ENCODE measurements at places on chromosomes 13 and 19.

- no peak for DNase-seq
Measured at GRCh38 chr13:106390367-106390766, 145.1 kb downstream of the EFNB2 start.

GRCh38 chr13:108326309-108326708, 56.8 kb downstream of the TNFSF13B start:
- no peak for DNase-seq

DNA sequence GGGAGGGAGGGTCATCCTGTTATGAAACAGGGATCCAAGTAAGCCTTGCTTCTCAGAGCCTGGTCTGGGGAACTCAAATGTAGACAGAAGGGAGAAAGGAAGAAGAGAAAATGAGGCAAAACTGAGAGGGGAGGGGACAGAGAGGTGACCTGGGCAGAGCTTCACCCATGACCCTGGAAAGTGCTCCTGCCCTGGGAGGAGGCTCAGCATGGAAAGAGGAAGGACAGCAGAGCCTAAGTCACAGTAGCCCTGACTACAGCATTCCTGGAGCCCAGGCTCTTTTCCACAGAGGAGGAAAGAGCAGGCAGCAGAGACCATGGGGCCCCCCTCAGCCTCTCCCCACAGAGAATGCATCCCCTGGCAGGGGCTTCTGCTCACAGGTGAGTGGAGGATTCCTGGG, at the start of gene CEACAM3:
TSS of gene CEACAM3 (plus strand) at position 226 of the 400 bp plus-strand sequence. CDS start at position 317, 91 bp downstream.
- no peak for DNase-seq

- no peak for DNase-seq
Measured at GRCh38 chr19:409516-410242, 732 bp upstream of the C2CD4C start.

DNA sequence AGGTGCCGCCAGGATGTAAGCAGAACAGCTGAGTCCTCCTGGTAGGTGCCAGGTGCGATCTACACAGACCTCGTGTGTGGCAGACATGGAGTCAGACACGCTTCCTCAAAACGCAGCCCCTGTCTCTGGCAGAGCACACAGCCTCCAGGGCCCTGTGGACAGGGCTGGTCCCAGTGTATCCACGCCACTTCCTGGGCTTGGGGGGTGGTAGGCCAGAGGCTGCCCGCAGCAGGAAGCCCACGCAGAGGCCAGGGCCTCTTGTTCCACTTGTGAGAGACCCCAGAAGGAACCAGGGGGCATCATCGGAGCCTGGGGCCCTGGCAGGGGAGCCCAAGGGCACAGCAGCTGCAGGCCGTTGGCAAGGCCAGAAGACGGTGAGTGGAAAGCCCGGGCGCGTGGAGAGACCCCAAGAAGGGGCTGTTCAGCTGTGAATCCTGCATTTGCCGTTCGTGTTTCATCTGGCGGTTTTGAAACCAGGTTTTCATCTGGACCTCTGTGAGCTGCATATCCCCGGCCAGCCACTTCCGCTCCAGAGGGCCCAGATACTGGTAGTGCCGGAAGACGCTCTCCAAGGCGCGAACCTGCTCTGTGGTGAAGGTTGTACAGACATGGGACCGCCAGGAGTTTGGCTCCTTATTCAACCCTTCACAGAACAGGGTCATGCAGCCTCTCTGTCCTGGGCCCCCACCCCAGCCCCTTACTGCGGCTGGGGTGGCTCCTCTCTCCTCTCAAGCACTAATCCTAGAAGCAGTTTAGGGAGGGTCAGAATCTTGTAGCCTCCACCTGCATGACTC, 25.1 kb upstream of the SLITRK1 start:
- DNase-seq, result no peak

DNA sequence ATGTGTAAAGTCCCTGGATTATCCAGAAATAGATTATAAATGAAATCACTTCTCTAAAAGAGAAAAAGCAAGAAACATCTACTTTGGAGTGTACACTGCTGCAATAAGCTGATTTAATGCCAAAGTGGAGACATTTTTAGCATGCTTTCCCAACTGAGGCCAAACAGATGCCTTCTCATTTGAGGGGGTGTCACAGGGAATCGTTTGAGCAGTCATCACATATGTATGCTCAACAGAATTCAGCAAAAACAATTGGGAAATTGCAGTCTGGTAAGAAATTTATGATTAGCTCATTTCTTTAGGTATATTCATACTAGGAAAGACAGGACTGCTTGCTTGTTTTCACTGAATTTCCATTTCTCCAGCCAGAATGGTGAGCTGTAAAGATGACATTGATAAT, 27.3 kb upstream of the TPP2 start:
- DNase-seq, result no peak

DNA sequence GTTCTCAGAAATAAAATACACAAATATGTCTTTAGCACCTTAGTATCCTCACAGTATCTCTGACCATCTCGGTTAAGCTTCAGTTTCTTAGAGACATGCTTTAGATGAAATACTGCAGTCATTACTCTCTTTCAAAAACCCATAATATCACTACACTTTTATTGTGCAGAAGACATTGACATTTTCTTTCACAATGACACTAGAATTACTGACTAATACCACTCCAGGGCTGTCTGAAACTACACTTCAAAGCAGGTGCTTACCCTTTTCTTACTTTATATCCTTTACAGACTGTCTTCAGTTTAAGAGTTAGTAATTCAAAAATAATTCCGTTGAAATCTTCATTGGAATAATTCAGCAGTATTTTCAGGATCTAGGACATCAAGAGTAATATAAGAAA, 42.2 kb upstream of the SLITRK6 start:
- DNase-seq, result no peak

- no peak for DNase-seq
Measured at GRCh38 chr13:33739254-33739653, 78.7 kb upstream of the RFC3 start.

DNA sequence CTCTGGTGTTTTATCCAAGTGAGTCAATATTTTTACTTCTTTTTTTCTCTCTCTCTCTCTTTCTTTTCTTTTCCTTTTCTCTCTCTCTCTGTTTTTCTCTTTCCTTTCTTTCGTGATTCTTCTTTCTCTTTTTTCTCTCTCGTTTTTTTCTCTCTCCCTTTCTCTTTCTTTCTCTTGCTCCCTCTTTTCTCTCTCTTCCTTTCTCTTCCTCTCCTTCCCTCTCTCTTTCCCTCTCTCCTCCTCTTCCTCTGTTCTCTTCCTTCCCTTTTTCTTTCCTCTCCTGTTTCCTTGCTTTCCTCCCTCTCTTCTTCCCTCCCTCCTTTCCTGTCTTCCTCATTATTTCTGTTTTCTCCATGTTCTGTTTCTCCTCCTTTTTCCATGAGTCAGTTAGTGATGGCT, 641.5 kb downstream of the FGF9 start:
- no peak for DNase-seq

DNA sequence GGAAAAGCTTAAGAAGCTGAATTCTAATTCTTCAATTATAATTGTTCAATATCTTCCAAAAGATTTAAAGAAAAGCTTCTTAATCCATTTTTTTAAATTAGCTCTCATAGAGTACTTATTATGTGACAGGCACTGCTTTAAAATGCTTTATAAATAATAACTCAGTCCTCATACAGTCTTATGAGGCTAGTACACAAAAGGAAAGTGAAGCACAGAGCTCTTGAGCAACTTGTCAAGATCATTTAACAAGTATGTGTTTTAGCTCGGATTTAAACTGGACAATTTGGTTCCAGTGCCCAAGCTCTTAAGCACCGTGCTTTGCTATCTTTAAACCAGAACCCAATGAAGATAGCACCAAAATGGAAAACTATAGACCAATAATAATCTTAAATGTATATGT, 106.1 kb downstream of the DHRS12 start:
- no peak for DNase-seq

DNA sequence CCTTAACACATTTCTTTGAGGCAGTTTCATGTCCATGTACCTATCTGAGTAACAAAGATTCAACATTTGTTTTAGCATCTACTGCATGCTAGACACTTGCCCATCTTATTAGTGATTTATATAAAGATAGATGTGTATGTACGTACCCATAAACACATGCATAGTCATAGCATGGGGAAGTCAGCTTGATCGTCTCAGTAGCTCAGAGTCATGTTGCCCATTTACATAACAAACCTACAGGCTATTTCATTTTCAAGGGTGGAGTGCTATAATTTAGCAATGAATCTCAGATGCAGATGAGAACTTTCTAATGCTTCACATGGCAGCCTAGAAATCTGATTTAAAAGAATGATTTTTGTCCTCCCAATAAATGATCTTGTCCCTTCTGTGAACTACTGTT, 23.5 kb downstream of the FLT1 start:
- DNase-seq, result no peak

DNA sequence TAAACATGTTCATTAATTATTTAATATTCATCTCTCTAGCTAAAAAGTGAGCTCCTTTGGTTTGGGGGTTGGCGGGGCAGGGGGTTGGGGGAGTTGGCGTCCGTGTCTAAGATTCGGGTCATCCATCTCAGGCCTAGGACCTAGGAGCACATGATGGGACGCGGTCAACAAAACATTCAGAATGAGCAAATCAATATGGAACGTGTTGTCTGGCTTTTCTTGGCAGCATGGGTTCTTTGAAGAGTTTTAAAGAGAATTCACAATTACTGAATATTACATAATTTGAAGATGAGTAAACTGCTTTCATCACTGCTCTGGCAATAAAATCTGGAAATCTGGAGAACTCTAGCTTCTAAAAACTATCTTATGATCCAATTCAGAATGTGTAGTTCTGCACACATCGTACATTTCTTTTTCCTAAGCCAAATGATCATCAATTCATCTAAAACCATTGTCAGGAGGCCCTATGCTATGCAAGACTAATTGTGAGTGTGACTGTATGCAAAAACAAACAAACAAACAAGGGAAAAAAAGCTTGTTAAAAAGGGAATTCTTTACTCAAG, 5.4 kb upstream of the ARGLU1 start:
- DNase-seq, result no peak

DNA sequence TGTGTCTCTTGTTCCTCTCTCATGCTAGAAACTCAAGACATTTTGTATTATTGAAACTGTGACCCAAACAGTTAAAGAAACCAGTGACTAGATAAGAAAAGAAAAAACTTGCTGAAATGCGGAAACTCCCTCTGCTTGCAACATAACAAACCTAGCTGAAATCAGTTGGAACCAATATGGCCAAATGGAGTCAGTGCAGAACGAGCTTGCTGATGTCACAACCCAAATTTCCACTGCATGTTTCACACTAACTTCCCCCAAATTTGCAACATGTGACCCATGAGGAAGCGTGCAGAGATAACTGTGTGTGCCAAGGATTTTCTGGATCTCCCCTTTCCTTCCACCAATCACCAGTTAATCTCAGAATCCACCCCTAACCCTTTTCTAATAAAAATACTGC, 208.0 kb downstream of the DLEU7 start:
- no peak for DNase-seq

GRCh38 chr13:85528491-85529217, 270.6 kb downstream of the SLITRK6 start:
- DNase-seq, result no peak

DNA sequence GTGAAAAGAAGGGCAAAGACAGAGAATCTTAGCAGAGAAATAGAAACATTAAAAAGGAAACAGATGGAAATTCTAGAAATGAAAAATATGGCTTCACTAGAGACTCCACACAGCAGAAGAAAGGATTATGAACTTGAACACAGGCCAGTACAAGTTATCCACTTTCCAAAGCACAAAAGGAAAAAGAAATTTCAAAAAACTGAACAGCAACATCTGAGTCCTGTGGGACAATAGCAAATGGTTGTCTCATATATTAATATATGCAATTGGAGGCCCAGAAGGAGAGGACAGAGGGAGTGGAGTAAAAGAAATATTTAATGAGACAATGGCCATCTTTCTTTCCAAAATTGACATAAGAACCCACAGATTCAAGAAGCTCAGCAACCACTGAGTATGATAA, 141.7 kb upstream of the GJB6 start:
- DNase-seq, result no peak

GRCh38 chr13:37365496-37365895, 233.1 kb downstream of the POSTN start:
- DNase-seq, result no peak

DNA sequence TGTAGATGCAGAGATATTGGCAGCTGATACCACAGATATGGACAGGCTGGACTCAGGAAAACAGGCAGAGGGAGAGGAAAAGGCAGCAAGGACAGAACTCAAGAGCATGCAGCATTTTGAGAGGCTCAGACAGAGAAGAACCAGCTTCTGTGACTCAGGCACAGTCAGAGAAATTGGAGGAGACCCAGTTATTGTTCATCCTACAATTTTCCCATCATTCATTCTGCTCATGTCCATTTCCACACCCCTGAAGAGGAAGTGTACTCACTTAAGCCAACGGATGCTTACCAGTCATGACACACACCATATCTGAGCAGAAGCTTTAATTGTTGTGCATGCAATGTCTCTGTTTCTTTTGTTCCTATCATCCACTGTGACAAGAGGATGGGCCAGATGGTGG, 359.8 kb upstream of the HTR2A start:
- no peak for DNase-seq

DNA sequence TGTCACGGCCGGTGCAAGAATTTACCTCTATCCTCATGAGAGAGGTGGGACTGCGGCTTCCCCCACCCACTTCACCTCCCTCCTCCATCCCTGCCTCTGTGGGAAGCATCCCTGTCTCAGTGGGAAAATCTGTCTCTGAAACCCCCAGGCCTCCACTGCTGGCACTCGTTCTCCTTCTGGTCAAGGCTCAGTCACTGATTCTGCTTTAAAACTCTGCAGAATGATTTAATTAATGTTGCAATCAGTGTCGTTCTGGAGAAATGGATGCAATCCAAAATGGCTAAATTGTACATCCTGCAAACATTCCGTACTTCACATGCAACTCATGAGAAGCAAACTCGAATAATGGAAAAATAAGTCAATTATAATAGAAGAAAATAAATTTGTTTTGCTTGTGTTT, 5.6 kb downstream of the RASL11A start:
- DNase-seq, result no peak

- DNase-seq, result no peak
Measured at GRCh38 chr13:27793507-27794367, 1.5 kb downstream of the GSX1 start.

GRCh38 chr13:108877300-108877699, 247.9 kb downstream of the MYO16 start:
- no peak for DNase-seq

- no peak for DNase-seq
Measured at GRCh38 chr19:35592226-35592625, 6.3 kb downstream of the PMIS2 start.

GRCh38 chr19:51007488-51007887, 6.1 kb upstream of the KLK8 start:
- DNase-seq, result no peak

- DNase-seq, result no peak
Measured at GRCh38 chr13:111270126-111270525, 50.3 kb upstream of the TEX29 start.

- no peak for DNase-seq
Measured at GRCh38 chr13:95623141-95623540, 21.4 kb downstream of the DZIP1 start.

DNA sequence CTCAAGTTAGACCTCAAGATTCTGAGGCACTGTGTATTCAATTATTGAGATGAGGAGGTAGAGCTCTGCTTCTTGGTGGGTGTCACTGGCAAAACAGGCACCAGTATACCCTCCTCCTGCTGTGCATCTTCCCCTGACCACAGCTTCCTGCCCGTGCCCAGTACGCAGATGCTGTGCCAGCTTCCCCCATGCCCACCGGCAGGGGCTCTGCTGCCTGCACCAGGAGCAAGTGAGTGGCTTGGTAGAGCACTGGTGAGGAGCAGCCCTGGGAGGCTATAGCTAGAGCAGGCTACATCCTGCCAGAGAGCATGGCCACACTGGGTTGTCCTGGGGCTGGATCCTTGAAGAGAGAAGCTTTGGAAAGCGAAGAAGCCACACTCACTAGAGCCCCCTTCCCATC, 21.0 kb upstream of the RNF17 start:
- no peak for DNase-seq

GRCh38 chr13:99702687-99703319, 201.5 kb downstream of the TM9SF2 start:
- DNase-seq, result no peak

- DNase-seq, result no peak
Measured at GRCh38 chr19:16886305-16886880, 2.4 kb upstream of the F2RL3 start.
